ENCODE measurements at places on chromosomes 7 and 10.

DNA sequence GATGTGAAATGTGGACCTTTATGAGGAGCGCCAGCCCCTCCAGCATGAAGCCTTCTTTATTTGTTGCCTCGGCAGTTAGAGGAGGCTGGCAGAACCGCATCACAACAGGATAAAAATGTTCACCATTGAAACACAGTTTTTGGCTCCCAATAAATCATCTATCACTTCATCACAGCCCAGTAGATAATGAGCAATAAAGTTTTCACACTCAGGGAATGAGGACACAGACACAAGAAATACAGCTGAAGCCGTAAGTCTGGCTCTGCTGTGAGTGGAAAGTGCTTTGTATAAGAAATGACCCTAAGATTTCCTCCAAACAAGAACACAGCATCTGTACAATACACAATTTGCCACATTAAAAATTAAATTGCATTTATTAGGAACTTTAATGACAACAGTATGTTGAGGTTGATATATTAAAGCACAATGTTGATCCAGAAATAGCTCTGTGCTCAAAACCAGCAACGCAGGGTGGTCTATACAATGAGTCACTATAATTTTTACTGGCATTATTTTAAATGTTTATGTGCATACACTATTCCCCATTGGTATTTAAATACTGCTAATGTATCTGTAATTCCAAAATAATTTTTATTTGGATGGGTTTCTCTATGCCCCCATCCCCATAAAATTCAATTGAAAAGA, 301.8 kb upstream of the MGMT start:
- DNase-seq, result no peak

DNA sequence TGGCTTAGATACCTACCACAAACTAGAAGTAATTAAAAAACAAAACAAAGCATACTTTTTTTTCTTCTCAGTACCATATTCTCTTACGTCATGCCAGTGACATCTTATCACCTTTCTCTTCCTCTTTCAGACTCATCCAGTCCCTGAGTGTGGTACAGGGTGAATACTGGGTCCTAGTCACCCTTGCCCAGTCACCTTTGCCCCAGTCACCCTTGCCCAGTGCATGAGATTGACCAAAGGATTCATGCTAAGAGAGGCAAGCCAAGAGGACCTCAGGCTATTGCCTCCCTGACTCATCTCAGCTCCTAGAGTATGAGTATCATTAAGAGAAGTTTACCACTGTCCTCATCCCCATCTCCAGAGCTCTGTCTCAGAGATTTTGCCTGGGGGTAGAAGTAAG, 10.0 kb upstream of the TSPAN12 start:
- DNase-seq, result no peak

GRCh38 chr10:113693348-113693747, 13.6 kb downstream of the CASP7 start:
- no peak for DNase-seq

DNA sequence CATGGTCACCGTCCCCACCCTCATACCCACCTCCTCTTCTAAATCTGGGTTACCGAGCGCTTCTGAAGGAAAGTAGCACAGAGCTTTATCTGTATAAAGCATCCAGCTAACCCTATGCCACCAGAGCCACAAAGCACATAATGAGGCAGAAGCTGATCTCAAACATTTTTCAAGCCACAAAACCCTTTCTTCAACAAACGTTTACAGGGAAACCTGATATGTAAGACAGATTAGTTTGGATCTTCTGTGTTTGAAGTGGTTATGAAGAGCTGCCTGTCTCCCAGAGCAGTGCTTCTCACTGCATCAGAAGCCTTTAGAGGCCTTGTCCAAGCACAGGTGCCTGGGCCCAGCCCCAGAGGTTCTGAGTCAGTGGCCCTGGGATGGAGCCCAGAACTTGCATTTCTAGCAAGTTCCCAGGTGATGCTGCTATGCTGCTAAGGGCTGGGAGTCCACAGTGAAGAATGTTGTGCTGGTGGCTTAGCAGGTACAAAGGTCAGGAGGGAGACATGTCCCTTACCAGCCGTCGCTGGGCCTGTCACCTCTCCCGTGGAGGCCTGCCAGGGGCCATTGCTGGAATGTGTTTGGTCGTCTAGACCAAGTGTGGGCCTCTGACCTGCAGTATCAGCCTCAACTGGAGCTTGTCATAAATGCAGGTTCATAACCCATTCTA, 90.4 kb downstream of the TAF3 start:
- DNase-seq, result no peak
